ENCODE measurements at places on chromosomes 3 and 15.

- DNase-seq = no peak
Measured at GRCh38 chr3:133112666-133113065, 74.5 kb downstream of the TMEM108 start.

DNA sequence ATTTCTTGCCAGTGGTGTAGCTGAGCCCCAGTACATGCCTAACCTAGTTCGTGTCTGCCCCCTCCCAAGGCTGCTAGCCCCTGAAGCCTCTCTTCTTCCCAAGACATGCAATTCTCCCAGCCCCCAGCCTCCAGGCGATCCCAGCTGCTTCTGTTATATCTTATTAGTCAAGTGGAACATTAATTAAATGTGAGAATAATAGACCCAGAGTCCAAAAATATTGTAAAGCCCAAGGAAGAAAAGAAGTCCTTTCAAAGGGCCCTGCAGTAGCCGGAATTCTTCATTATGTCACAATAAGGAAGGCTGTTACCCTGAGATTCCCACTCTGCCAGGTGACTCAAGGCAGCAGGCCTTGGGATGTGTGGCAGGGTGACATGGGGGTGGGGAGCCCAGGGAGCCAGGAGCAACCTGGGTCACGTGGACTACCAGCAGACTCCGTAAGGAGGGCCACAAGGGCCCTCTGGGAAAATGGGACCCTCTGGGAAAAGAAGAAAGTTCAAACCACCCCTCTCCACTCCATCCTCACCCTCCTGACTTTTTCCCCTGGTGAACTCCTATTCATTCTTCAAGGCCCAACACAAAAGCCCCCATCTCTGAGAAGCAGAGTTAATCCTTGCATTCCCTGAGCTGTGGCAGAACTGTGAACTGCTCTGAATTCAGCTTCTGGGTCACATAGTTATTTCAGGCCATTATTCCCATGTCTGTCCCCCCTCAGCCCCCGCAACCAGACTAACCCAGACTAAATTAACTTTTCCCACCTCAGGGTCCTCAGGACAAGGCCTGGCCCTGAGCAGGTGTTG, 21.8 kb upstream of the TRH start:
- DNase-seq = no peak

GRCh38 chr3:186882881-186883685, 40.6 kb downstream of the ADIPOQ start:
- peak; percentile 25 for DNase-seq

- DNase-seq = no peak
Measured at GRCh38 chr3:188929137-188929536, 242.6 kb upstream of the TPRG1 start.

DNA sequence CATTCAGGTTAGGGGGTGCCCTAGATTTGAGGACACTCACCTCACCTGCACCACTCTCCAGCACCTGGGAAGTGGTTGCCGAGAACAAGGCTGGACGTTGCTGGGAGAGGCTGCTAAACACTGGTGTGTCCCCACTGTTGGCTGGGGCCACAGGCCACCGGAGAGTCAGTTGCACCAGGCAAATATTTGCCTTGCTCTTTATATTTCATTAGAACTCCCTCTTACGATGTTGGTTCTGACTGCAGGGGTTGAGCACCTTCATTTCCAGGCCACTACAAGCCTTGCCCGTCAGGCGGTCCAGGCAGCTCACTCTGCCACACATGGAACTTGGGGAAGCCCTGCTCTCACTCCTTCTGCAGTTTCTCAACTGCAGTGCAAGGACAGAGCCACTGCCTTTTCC, 30.7 kb downstream of the HCN4 start:
- DNase-seq = no peak

DNA sequence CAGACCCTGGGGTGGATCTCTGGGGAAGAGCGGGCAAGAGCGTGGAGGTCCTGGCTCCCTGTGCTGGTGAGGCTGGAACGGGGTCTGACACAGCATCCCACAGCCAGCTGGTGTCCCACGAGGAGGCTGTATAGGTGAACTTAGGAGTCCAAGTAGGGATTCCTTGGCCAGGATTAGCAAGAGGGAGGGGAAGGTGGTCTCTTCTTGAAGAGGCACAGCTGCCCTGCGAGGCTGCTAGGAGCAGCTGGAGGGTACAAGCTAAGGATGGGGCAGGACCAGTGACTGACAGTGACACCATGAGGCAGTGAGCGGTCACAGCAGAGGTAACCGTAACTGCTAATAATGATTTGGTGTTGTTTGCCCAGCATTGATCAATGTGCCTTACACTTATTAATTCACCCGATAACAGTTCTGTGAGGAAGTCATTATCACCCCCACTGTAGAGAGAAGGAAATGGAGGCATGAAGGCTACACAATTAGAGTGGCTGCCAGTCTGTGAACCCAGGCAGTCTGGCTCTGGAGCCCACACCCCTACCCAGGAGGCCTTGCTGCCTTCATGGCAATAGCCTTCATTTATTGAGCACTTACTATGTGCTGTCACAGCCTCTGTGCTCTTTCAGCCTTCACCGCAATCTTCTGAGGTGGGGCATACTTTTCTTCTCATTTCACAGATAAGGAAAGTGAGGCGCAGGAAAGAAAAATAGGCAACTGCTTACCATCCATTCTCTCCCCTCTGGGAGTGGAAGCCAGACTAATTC, 59.4 kb downstream of the TMEM44 start:
- no peak for DNase-seq

GRCh38 chr3:12830785-12831156, 10.6 kb downstream of the RPL32 start:
- no peak for DNase-seq

DNA sequence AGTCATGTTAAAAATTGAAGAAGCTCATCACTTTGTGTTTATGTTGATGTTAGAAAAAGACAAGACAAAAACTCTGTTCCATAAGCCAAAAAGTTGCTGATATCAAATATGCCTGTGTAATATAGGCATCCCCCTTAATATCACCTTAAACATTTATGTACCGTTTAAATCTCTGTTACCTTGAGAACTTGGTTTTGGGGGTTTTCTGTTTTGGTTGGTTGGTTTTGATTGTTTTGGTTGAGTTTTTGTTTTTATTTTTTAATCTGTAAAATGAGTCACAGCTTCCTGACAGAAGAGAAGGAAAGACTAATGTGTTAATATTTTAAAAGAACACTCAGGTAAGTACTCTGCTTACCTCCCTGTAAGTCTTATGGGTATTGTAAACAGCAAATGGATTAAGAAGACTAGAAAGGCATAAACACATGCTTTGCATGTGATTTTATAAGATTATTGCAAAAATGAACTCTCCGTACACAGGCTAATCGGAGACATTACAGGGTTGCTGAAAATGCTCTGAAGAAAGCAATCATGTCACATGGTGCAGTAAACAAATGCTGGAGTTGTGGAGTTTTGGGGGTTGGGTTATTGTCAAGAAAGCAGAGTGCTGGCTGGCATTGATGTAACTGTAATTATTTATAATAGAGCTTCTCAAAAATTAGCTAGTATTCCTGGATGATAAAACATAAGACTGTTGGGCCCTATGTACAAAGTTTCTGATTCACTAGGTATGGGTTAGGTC, 69.5 kb upstream of the MBNL1 start:
- no peak for DNase-seq

GRCh38 chr3:14245248-14245639, 66.6 kb downstream of the LSM3 start:
- no peak for DNase-seq

GRCh38 chr3:159806412-159806811, 182.2 kb upstream of the IL12A start:
- no peak for DNase-seq

DNA sequence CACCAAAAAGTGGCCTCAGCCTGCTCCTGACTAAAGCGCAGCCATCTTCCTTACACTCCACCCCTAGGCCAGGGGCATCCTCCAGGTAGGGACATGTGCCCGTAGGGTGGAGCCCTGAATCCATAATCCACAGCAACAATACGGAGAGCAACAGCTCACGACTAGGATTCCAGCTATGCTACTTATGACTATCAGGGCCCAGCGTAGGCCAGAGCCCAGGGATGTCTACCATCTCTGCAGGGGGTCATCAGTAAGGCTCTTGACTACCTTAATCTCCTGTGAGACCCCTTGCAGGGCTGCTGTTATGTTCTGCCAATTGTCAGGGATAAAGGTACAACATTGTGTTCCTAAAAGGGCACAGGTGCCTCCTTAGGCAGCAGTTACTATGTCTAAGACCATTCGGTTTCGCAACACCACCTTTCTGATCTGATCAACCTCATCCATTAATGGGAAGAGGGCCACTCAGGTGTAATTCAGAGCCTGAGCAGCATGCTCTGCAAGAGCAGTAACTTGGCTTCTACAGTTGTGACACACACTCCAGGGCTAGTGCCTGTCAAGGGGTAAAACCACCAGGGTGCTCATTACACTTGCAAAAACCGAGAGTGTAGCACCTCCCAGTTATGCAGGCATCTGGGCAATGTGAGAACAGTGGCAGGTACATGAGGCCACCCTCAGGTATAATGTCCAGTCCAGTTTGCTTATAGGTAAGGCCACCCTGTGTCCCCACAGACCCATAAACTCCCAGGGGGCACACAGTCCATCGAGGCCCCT, 11.0 kb downstream of the CCRL2 start:
- no peak for DNase-seq

GRCh38 chr3:129778871-129779270, 114.6 kb downstream of the TMCC1 start:
- no peak for DNase-seq

- DNase-seq = no peak
Measured at GRCh38 chr3:37625690-37626360, 235.9 kb upstream of the CTDSPL start.

DNA sequence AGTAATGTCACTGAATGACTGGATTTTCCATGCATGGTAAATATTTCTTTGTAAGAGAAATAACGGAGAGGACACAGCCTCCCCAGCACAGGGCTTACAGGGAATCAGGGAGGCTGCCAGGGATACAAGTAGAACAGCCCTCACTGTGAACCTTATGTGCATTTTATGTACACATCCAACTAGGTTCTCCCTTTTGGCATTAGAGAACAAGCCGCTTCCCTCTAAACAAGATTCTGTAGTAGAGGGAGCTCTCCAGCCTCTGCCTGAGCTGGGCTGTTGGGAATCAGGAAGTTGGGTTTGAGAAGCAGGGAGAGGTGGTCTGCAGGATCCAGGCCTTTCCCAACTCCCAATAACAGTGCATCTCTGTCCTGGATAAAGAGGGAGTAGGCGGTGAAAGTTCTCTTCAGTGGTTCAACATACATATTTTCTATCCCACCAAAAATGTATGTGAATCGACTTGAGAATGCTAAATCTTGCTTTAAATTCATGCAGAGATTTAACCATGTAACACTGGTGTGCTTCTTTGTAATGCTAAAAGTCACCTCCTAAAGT, 83.7 kb downstream of the ARNT2 start:
- DNase-seq = no peak

Measured in SIG-M5 (cell line).